Fibroblast of skin of right quadriceps (primary cell): ENCODE measurements at places on chromosomes 2 and 18.
A peak's percentile ranks its signal among the peaks of the same experiment; 100 is the strongest.

GRCh38 chr18:9642799-9643462 is 28.6 kb upstream of the PPP4R1 start:
- DNase-seq: peak; percentile 50

DNA sequence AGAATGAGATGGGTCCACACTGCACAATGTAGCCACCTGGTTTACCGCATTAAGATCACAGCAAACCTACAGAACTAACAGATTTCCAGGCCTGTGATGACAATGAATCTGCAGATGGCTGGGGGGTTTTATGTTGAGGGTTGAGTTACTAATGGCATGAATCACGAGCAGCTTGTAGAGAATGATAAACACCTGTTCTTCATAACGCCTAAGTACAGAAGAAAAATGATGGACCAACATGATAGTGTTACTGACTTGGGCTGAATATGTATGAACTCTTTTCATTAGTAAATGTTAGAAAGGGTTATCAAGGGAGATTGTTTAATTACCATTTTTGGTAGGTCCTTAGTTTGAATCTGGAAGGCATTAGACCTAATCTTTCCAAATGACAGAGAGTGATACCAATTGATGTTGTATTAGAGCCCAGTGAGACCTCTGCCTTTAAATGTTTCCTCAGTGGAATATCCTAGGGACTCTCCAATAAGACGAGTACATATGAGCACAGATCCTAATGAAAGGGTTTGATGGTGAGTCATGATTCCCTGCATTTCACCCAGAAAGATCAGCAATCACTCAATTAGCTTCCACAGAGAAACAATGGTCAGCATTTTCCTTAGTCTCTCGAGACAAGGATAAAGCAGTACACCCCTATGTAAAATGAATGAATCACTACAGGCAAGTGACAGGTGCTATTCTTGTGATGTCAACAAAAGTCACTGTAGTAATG is 243.8 kb downstream of the DLGAP1 start:
- no peak for DNase-seq

- DNase-seq: no peak
These were observed 7.9 kb downstream of the PKP4 start for GRCh38 chr2:158464426-158465281.

GRCh38 chr2:219289195-219289536 is 10.0 kb downstream of the DNAJB2 start:
- DNase-seq: no peak

GRCh38 chr2:154264024-154264423 is 392.3 kb downstream of the GALNT13 start:
- DNase-seq: no peak

GRCh38 chr2:37683241-37683640 is 11.8 kb upstream of the CDC42EP3 start:
- no peak for DNase-seq

GRCh38 chr18:63363951-63364350 is 3.1 kb downstream of the KDSR start:
- no peak for DNase-seq

DNA sequence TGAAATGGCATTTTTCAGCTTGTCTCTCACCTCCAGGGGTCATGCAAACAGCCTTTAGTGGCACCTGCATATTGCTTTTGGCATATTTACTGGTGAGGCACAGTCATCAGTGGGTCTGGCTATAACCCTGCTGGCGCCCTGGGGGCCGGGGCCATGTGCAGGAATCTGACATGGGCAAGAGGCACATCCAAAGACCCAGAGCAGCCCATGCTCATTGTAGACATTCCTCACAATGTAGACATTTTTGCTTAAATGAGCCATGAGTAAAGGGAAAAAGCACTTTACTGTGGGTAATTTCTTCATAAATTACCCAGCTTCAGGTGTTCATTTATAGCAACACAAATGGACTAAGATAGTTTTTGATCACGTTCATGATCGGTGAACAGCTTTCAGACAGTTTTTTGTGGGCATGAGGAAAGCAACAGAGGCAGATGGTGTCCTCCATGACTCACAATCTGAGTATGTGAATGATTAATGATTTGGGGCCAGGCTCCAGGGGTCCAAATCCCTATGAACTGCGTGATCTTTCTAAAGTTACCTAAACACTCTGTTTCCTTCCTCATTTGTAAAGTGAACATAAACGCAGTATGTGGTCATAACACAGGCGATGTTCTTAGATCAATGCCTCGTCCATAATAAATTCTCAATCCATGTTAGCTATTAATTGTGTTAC is 85.8 kb downstream of the LIPG start:
- peak; percentile 52 for DNase-seq

DNA sequence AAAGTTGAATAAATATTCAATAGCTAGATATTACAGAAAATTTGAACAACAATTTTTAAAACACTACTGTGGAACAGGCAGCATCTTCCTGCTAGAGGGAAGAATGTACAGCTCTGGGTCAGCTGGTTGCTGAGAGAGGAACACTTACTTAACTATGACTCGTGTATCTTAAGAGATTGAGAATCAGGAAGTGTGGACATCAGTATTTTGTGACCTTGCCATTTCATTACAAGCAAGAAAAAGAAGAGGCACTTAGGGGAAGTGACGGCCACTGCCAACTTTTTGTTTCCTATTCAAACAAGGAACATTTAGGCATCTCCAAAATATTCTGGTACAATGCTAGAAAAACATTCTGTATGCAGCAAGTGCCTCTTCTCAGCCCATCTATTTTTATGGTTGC is 45.9 kb downstream of the ITPRID2 start:
- DNase-seq: peak; percentile 32

GRCh38 chr2:183024339-183025095 is 13.7 kb downstream of the NCKAP1 start:
- DNase-seq: peak; percentile 42

- no peak for DNase-seq
These were observed 18.1 kb upstream of the MAPRE3 start for GRCh38 chr2:26952374-26952773.

- peak; percentile 94 for DNase-seq
These were observed 20.3 kb upstream of the CYP1B1 start for GRCh38 chr2:38095996-38096861.

DNA sequence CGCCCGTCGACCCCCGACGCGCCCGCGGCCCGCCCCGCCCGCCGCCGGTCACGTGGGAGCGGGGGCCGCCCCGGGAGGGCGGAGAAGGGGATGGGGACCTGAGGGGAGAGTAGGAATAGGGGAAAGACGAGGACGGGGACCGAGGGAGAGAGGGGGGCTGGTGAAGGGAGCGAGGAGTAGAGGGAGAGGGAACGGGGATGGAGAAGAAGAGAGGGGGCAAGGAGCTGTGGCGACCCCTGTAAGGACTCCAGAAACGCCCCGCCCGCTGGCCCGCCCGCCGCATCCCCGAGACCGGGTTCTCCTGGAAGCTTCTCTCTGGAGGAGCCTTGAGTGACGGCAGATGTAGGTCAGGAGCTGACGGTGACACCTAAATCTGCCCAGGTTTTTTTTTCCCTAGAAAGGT is 615 bp downstream of the ADNP2 start:
- DNase-seq: peak; percentile 28

DNA sequence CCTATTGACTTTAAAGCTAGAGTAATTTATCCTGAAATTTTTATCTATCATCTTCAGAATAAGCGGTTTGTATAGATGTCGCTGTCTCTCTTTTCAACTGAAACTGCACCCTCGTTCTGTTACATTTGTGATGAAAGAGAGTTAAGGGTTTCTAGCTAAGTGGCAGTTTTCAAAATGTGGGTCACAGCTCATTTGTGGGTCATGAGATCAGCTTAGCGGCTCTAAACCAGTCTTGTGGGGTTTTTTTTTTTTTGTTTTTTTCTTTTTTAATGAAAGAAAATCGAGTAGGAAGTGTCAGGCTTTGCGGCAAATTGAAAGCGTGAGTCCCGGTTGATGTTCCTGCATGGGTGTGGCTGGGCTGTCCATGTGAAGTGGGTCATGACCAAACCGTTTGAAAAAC is 31.2 kb downstream of the SALL3 start:
- no peak for DNase-seq

- DNase-seq: no peak
These were observed 442.3 kb upstream of the HNMT start for GRCh38 chr2:137521653-137522619.

DNA sequence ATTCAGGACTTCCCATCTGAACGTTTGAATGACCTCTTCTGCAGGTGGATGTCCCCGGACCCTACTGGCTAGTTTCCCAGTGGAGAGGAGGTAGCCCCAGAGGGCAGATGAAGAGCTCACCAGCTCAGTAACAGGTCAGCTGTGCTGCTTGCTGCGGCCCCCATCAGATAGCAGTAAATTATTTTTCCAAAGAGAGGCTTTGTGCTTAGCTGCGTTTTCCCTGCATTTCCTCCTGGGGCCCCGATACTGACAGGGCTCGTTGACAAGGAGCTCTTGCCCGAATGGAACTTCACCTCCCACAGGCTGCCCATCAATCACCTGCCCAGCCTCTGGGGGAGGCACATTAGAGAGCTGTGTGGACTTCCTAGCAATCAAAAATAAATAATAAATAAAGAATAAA is 185.8 kb downstream of the DOK6 start:
- no peak for DNase-seq

- no peak for DNase-seq
These were observed 563 bp downstream of the KIF3C start for GRCh38 chr2:25981596-25982272.

DNA sequence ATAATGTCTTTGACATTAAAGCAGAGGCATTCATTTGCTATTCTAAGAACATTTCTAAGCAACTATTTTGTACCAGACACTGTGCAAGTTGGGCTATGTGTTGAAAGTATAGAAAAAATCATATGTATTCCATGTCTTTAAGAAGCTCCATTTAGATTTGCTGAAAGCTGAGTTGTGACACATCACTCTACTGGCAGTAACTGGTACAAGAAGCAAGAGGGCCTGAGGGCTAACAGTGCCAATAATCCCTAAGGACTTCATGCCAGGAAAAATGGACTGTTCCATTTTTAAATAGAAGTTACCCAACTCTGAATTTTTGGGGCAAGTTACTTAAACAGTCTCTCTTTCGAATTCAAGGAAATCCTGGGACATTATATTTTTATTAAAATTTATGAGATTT is 178.7 kb downstream of the SRBD1 start:
- no peak for DNase-seq

DNA sequence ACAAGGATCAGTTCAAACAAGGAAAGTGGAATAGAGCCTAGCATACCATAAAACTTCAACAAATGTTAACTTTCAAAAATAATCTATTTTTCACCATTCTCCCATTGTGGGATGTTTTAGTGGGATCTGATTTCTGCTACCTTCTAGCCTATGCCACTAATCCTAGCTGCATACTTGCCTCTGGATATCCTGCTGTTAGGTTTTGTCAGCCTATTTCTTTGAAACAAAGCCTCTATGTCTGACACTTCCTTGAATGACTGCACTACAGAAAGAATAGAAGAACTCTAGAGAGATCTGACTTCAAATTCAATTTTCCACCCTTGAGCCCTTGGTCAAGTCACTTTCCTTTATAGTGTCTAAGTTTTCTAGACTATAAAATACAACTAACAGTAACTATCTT is 291.5 kb downstream of the PTH2R start:
- DNase-seq: no peak

DNA sequence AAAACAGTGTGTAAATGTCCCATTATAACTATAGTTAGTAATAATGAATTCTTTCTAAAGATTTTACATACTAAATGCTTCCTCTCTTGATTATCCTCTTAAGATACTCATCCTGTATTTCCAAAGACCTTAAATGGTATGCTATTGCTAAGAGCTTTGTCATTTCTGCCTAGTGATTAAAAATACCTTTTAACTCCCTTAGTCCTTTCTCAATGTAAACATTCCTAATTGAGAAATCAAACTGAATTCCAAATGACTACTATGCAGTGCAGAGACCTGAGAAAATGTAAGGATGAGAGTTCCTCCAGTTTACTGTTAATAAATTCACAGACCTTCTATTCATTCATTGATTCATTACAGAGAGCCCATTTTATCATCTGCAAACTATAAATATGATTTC is 86.9 kb downstream of the SOS1 start:
- DNase-seq: peak; percentile 70

DNA sequence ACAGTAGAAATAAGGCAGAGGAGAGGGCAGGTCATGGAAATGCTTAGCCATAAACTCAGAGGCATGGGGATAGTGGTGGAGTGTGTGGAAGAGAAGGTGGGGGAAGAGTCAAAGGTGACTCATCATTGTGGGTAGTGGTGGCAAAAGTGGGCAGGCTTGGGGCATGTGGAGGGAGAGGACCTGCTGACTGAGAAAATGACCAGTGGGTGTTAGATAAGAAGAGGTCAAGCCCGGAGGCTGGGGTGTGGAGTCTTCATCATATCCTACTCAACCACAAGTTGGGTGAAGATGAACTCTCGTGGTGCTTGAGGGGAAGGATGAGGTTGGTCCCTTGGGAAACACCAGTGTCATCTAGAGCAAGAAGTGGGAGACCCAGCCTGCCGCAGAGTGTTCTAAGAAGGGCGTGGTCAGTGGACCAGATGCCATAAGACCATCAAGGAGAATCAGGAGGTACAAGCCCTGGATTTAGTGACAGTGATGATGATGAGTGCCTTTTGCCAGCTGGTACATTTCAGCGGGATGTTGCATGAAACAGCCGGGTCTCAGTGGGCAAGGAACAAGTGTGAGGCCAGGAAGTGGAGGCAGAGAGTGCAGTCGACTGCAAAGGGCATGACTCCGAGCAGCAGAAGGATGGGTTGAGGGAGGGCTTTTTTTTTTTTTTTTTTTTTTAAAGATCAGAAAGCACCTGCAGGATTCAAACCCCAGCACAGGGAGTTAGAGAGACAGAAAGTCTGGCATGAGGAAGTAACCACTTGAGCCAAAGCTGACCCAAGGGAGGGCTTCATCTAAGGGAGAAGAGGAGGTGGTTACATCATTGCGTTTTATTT is 122.6 kb upstream of the SPRED2 start:
- DNase-seq: no peak

DNA sequence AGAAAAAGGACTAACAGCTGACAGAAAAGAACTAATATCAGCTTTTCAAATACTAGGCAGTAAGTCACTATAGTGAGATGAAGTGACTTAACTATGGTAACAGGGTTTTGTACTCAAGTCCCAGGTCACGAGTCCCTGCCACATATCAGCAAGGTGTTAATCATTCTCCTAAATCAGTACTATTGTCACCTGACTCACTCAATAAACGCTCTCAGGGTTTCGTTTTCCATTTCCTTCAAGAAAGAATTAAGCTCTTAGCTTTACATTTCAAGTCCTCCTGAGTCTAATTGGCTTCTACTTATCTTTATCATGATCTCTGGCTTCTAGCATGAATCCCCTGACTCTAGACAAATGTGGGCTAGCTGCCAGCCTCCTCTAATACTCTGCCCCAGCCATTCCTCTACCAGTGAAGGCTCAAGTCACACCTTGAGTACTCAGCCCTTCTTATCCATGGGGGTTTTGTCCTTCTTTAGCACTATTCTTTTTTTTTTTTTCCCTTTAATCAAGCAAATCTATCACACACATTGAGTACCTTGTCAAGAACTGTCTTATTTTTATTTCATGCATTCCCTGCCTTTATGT is 20.0 kb downstream of the BUB1 start:
- no peak for DNase-seq

- DNase-seq: no peak
These were observed 261.7 kb upstream of the SLC14A2 start for GRCh38 chr18:45353530-45353929.
